Left renal pelvis (tissue), 4 donors: ENCODE measurements at places on chromosomes 12 and 14.

DNA sequence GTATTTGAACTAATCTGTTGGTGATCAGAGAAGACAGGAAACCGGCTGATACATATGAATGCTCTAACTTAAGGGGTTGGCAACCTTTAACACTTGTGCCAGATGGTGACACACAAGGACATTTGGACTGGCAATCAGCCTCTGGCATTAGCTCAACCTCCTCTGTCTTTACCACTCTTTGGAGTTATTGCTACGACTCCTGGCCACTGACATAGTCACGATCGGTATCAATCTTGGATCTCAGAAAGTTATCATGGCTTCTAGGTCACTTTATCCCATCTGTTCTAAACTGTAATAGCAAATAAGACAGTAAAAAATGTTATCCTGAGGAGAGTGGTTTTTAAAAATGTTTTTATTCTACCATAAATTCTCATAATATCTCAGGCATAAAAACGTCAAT lies 575.2 kb upstream of the MDGA2 start:
- no peak for DNase-seq

- DNase-seq = no peak
Observed at GRCh38 chr12:3905664-3906063, 32.5 kb upstream of the PARP11 start.

DNA sequence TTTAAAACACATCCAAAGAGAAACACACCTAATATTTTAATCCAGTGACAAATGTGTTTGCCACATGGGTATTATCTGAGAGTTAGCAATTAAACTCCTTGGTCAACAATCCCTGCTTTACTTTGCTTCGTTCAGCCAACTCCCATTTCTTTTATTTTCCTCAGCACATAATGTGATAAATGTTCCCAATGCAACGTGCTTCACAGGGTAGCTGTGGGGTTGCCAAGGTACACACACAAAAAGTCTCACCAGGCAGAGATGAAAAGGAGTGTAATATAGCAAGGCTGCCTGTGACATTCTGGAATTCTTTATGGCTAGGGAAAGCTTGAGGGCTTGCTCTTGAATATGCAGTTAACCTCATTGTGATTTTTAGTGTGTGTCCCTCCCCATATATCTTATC lies 208.0 kb upstream of the DIO2 start:
- no peak for DNase-seq

DNA sequence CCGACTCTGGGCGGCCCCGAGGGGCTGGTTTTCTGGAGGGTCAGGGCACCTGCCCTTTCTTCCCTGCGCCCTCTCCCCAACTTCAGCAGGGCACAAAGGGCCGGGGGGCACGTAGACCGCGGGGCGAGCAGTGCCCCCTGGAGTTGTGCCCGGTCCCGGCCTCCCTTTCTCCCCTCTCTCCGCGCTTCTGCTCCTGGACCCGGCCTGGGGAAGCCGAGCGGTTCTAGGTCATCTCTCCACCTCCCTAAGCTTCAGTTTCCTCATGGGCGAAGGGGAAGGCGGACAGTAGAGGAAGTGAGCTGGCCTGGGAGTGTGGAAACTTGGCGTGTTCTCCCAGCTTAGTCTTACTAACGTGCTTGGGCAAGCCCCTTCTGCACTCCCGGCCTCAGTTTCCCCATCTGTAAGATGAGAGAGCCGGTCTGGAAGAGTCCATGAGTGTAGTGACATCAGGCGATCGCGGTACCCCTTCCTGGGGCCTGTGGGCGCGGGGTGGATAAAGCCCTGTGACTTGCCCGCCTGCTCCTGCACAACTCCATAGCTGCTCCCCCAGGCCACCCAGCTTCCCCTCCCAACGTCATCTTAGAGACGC lies 158.6 kb upstream of the PARP11 start:
- no peak for DNase-seq

DNA sequence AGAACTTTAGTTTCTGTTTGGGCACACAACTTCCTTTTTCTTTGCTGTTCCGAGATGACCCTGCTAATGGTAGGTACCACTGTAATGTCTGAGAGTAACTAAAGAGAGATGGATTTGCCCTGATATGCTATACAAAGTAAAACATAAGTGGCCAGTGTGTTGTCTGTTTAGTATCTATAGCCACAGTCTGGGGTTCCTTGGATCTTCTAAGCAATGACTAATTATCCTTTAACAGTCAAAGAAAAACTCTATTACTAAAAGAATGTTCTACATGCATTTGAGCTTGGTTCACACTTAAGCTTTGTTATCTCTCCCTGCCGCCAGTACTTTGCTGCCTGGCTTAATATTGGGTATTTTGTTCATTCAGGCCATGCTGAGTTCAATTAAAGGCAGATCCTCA lies 1051.9 kb upstream of the FLRT2 start:
- DNase-seq = no peak

- DNase-seq = no peak
Observed at GRCh38 chr12:57832966-57833365, 13.6 kb downstream of the CTDSP2 start.

DNA sequence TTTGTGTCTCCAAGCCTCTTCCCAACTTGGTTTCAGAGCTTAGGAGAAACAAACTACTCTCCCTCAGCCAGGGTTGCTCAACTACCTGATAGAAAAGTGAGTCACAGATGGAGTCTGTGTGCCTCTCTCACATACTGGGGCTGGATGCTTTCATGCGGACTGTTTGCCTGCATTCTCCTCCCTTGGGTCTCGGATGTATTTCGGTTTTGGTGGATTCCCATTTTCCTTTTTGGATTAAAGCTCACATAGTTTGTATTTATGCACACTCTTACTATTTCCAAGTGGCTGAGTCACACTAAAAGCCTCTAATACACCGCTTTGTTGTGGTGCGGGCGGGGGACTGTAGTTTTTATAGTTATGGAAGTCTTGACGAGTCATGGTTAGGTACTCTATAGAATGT lies 505.4 kb downstream of the LRFN5 start:
- DNase-seq = no peak

DNA sequence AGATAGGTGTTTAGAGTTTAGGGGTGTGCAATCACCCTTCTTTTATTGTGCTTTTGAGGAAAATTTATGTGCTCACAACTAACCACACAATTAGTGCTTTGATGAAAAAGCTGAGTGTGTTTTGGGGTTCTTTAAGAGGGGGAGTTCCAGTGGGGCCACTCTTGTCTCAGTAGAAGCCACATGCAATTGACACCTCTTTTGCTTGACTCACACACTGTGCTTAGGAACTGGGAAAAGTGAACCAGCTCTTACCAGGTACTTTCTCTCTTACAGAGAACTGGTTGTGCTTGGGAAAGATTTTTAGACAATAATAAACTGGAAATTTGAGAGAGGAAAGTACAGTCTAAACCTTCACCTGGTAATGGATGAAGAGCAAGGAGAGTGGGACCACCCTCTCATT lies 12.3 kb upstream of the YBX3 start:
- no peak for DNase-seq

DNA sequence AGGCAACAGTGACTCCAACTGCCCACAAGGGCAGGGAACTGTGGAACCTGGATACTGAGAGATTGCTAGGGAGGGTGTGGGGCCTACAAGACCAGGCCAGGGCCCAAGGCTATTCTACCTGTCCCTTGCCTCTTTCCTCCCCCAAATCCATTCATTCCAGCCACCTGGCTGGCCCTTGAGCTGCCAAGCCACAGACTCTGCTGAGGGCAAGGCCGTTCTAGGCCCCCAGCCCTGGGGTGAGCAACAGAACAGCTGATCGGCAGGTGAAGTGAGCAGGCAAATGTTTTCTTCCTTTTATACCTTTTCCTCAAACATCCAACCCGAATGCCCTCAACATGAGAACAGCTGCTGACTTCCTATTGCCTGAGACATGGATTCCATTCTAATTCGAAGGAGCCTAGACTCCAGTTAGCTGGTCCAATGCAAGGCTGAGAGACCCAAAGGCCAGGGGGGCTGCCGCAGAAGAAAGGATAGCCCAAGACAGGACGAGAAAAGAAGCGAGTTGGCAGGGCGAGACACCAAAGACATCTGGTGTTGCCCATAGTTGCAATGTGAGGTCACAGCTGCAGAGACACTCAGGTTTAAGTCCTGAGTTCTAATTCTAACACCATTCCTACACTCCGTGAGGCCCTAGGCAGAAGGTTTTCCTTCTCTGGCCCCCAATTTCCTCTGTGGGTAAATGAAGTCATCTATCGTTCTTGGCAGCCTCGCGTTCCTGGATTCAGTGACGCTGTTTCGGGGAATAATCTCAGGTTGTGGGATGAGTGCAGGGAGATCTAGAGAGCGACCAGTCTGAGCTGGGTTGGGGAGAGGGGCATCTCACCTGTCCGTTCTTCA lies 1.7 kb downstream of the C1QL4 start:
- DNase-seq = no peak

DNA sequence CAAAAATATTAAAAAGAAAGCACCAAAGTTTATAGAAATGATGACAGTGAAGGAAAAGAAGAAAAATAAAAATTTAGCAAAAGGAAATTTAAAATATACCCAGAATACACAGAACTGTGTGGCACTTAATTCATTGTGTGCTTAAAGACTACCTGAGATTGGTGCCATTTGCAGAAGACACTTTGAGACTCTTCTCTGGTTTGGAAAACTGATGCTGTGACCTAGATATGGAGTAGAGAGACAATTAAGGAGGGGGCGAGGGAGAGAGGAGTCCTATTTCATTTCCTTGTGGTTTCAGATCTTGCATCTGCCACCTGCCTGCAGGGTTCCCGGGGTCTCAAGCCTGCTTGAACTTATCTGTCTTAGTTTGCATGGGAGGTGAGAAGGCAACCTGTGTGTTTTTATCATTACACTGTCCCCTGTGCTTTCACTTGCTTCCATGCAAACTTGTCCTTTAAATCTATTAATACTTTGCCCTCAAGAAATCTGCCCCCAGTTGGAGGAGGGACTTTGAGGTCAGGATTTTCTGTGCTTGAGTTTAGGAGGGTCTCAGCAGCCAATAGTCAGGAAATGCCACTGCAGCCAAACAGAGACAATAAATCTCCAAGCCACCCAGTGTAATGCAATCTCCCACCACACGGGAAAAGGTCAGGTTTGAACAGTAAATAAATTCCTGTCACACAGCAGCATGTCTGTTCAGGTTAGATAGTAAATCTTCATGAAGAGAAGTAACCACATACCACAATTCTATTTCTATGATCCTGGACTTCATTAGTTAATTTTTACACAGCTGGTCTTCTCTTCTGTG lies 119.4 kb downstream of the CAND1 start:
- DNase-seq = no peak

GRCh38 chr14:97306133-97306759 lies 509.1 kb downstream of the VRK1 start:
- DNase-seq = no peak

GRCh38 chr14:82075566-82075965 lies 541.9 kb upstream of the SEL1L start:
- peak; percentile 42 for DNase-seq

- no peak for DNase-seq
Observed at GRCh38 chr12:11431486-11431885, 36.1 kb upstream of the PRB2 start.

DNA sequence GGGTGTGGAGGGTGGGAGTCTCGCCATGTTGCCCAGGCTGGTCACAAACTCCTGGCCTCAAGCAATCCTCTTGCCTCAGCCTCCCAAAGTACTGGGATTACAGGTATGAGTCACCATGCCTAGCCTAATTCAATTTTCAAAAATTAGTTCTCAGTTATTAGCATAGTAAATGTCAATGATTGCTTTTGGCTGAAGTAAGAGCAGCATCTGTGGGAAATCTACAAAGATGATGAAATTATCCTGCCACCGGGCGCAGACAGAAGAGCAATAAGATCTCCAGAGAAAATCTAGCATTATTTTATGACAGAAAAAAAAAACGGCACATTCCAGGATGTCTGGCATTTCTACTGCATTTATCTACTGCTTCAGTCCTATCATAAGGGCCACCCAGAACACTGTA lies 97.9 kb upstream of the DAAM1 start:
- no peak for DNase-seq

DNA sequence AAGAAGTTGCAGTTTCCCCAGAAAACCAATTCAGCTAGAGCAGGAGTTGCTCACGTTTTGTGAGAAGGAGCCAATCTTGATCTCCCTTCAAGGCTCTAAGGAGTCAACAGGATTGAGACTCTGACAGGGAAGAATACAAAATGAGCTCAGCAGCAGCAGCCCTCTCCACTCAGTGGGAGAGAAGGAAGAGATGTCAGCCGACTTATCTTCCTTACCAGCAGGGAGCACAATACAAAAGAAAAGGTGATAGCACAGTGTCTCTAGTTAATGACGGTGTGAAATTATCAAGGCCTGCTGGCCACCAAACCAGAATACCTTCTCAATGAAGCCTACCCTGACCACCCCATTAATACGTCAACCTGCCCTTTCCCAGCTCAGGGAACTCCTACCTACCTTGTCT lies 223.6 kb upstream of the TMPO start:
- DNase-seq = no peak

DNA sequence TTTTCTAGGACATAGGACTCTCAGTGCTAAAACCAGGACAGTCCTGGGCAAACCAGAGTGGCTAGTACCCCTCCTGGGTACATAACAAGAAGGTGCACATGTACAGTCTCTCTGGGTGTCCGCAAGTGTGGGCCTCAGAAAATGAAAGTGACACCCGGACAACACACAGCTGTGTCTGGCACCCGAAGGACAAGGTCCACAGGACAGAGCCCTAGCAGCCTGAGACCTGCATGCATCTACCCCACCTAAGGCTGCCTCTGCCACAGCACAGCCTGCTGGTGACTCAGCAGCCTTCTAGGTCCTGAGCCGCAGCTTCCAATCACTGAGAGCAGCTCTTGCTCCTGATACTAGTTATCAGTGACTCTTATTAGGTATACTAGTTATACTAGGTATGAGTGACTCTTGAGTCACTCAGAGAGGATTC lies 784.1 kb upstream of the TBX3 start:
- DNase-seq = no peak

DNA sequence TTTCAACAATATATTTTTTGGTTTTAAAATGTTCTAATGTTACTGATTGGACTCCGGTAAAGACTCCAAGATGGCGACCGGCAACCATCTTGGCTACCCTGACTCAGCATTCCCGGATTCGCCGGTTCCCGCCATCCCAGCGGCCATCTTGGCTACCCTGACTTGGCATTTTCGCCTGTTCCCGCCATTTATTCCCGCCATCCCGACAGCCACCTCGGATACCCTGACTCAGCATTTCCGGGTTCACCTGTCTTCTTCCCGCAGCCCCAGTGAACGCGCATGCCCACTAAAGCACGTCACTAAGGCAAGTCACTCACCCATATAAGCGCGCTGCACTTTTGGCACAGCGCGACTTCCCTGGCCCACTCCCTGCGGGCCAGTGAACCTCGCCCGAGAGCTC lies 9.0 kb upstream of the LRFN5 start:
- no peak for DNase-seq

GRCh38 chr12:34595749-34596733 lies 573.7 kb downstream of the ALG10 start:
- DNase-seq = no peak

DNA sequence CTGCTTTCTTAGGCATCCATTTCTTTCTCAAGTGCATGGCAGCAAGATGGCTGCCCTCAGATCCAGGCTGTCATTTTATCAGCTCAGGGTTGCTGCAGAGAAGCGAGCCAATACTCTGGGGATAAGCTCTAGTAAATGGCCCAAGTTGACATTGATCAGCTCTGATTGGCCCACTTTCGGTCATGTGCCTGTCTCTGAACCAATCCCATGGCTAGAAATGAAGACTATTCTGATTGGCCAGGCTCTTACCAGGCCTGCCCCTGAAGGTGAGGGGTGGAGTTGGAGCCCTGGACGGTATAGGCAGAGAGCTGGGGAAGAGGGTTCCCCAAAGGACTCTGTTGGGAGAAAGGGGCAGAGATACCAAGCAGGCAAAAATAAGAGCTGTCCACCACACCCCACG lies 41.4 kb downstream of the MYO1H start:
- no peak for DNase-seq
